AG04450 (cell line): ENCODE measurements at places on chromosomes 3 and 15. TPM values are rescaled to one million over a fixed set of nuclear protein-coding genes. Genes with fewer than 3 reads are reported as not detected.

GRCh38 chr15:48702569-48703236 lies 57.2 kb upstream of the FBN1 start:
- no peak for DNase-seq

GRCh38 chr3:14633417-14633816 lies 18.1 kb upstream of the CCDC174 start:
- no peak for DNase-seq

DNA sequence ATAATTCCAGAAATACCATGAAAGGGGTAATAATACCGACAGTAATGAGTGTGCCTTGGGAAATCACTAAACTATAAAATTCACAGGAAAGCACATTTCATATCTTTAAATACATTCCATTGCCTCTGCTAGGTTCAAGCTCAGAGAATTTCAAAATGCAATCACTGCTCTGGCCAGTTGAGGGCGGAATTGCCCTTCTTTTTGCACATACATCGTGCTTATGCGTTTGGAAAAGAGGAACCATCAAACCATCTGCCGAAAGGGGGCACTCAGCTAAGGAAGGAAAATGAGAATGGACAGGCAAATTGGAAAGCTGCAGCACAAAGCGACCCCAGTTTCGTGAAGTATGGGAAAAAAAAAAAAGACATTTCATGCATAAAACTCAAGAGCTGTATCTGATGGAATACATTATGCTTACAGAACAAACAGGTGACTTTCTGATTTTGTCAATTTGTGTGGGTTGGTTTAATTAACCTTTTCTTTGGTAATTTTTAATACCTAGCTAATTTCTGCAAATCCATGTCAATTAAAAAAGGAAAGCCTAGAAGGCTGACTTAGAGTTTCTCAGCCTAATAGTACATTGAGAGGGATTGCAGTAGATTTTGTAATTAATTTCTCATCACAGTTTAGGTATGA lies 61.4 kb downstream of the TUSC7 start:
- peak; percentile 50 for DNase-seq

DNA sequence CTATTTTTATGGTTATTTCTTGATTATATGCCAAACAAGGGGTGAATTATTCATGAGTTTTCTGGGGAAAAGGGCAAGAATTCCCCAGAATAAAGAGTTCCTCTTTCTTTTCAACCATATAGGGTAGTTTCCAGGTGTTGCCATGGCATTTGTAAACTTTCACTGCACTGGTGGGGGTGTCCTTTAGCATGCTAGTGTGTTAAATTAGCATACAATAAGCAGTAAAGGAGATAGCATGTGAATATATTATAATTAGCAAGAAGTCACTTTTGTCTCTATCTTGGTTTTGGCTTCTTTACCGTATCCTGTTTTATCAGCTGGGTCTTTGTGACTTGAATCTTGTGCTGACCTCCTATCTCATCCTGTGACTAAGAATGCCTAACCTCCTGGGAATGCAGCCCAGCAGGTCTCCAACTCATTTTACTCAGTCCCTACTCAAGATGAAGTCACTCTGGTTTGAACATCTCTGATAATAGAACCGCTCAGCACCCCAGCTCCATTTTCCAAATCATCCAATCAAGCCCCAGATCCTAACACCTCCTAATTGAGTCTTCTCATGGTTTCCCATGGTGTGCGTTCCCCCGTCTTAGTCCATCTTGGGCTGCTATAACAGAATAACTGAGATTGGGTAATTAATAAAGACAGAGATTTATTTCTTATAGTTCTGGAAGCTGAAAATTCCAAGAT lies 3.4 kb upstream of the SELENOT start:
- no peak for DNase-seq

- no peak for DNase-seq
Measured at GRCh38 chr15:88814393-88814792, 11.2 kb downstream of the ACAN start.

DNA sequence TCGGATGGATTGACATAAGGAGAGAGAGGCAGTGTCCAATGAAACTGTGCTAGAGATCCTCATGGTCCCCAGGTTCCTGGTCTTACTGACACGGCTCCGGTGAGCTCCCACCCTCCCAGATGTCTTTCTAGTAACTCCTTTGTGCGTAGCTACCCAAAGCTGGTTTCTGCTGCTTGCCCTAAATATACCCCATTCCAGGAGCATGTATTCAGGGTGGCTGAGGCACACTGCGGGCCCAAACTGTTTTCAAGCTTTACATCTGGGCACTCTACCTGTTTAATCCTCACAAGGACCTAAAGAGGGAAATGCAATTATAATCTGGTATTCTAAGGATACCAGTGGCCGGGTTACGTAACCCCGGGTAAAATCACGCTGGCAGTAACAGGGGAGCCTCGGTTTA lies 161.2 kb upstream of the NSMCE3 start:
- no peak for DNase-seq

DNA sequence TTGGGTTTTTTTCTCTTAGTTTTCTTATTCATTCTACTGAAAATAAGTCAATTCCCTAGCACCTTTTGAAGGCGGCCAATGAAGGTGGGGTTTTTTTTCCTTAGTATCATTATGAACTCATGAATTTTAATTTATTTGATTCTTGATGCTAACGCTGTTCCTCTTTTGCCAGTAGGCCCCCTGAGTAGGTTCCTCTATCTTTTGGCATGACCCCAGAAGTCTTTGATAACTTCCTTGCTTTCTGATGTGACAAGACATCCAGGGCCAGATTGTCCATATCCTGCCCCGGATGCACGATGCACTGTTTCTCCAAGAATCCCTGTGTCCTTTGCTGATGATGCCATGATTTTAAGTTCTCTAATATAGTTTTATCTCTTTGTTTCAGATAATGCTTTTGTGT lies 20.6 kb downstream of the LRRK1 start:
- DNase-seq = no peak

- no peak for DNase-seq
Measured at GRCh38 chr15:68307131-68307928, 29.8 kb downstream of the FEM1B start.

Gene ROPN1
- polyA plus RNA-seq = 0.25 and 0.29 TPM in 2 replicates

Gene NPAP1
- not detected in 2 replicates for polyA plus RNA-seq

Gene RBP2
- polyA plus RNA-seq = not detected in 2 replicates
